ENCODE measurements at places on chromosomes 13 and 19.

- no peak for DNase-seq
Observed at GRCh38 chr19:8610041-8610935, at the start of gene ADAMTS10. ADAMTS10 (minus strand) TSS chr19:8610715; CDS start chr19:8605710, 5,005 bp downstream.

DNA sequence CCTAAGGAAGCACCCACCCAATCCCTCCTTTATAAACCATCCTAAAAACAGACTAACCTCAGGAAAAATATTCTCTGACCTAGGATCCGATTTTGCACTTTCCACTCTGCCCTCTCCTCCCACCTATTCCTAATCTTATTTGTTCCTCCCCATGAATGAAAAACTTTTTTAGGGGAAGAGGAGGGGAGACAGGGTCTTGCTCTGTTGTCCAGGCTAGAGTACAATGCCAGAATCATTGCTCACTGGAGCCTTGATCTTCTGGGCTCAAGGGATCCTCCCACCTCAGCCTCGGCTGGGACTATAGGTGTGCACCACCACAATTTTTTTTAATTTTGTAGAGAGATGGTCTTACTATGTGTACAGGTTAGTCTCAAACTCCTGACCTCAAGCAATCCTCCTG lies 4.4 kb downstream of the ZNF564 start:
- no peak for DNase-seq

GRCh38 chr19:19732579-19733501 lies at the start of gene ZNF14:
ZNF14 (minus strand) TSS chr19:19733112; CDS start chr19:19732958, 154 bp downstream.
- peak; percentile 98 for DNase-seq

GRCh38 chr19:28065026-28065425 lies 1147.9 kb downstream of the UQCRFS1 start:
- DNase-seq: no peak

- DNase-seq: no peak
Observed at GRCh38 chr13:110463156-110463555, 98.4 kb downstream of the RAB20 start.

DNA sequence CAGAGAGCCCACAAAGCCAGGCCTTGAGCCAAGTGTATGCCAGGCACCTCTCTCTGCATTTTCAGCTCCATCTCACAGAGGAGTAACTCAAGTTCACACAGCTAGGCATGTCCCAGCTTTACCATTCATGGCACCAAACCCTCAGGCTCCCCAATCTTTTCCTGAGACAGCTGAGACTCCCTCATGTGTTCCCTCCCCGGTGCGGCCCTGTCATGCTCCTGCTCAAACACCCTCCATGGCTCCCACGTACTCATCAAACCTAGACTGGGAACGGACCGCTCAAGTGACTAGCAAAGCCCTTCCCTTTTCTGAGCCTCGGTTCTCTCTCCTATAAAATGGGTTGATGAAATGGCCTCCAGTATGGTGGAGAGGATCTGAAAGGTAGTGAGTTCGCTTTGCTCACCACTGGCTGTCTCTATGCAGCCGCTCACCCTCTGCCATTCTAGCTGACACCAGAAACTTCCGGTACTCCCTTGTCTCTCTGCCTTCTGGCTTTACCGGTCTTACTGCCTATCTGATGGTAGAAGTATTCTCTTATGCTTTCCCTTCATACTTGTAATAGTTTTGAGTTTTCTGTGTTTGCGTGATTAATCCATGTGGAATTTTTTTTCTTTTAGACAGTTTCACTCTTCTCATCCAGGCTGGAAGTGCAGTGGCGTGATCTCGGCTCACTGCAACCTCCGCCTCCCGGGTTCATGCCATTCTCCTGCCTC lies 7.8 kb upstream of the SLC44A2 start:
- DNase-seq: no peak

DNA sequence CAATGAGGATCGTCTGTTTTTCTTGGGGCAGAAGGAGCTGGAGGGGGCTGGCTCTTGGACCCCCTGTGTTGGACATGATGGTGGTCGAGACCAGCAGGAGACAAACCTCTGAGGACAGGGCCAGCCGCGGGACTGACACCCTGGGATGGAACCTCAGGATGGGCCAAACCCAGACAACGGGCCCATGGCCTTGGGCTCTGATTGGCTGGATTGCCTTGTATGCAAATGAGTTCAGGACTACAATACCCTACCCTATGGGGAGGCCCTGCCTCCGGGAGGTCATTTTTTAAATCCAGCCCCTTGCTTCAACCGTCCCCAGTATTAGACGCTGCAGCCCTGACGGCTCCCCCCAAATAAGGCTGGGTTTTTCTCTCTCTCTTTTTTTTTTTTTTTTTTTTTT lies 22.0 kb downstream of the SLC5A5 start:
- no peak for DNase-seq

DNA sequence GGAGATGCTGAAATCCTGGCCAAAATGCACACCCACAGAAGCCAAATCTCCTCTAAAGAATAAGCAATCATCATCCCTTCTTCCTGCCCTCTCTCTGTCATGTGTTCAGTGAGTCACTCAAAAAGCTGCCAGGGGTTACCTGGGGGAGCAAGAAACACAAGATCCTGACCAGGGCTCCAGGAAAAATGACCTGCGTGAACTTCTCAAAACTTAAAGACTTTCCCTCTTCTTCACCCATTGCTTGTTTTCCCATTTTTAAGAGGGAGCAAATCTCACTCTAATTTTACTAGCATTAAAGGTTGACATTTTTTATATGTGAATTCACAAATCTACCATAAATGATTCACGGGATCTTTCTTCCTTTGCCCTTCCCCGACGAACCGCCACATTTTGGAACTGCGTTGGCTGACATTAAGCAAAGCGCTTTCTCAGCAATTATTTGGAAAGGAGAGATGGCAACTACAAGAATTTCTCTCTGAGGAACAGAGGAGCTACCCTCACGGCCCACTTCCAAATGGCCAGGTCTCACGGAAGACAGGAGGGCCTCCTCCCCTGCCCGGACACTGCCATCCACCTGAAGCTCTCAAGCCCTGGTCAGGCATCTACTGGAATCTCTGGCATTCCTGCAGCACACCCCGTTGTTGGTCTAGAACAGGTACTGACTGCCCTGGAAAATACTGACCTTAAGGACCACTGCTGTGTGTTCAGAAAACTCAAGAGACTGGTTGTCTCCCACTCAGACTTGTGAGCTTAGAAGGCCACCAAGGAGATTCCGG lies 14.2 kb downstream of the TSHZ3 start:
- DNase-seq: no peak
